ENCODE measurements at places on chromosomes 1 and 21.

DNA sequence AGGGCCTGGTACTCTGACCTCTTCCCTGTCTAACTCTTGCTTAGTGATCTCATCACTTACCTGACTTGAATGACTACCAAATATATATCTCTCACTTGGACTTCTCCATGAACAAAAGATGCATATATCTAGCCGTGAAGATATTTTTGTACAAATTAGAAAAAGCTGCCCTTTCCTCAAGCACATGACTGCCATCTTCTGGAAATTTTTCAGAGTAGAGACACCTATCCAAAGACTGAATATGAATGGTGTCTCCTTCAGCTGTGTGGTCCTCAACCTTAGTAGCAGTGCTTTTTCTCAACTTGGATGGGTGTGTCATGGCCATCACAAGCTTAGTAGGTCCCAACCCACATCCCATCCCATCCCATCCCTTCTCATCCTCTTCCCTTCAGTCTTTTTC, 142.3 kb downstream of the DNM3 start:
- DNase-seq = no peak

DNA sequence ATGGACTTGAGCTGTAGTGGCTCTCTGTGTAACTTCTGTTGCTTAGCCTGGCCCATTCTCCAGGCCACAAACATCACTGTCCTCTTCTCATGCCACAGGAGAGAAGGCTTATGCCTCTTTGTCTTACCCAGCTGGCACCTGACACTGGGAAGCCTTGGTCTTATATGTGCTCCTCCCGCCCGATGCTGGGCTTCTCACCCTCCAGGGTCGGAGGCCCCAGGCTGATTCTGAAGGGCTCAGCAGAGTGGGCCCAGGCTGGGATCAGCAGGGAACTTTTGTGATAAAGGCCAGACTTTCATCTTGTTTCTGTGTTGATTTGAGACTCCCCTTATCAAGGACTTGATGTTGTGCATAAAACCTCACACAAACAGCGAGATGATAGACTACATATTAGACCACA, 29.8 kb downstream of the TRPM2 start:
- DNase-seq = no peak

DNA sequence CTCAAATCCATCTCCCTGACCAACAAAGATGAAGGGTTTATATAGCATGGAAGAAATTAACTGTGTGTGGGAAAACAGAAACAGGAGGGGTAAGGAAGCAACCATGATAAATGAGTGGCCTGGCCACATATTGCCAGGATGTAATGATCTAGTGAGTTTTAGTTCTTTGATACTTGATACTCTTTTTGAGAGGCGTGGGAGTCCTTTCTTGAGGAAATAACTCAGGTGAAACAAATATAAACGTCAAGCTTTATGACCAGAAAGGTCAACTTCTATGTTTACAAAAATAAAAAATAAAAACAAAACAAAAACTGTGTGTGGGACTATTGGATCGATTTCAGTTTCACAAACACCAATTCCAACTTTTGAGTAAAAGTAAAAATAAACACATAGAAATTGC, 860.8 kb upstream of the B3GALT2 start:
- DNase-seq = no peak

GRCh38 chr1:3940081-3940753, 40.1 kb upstream of the C1orf174 start:
- DNase-seq = no peak

DNA sequence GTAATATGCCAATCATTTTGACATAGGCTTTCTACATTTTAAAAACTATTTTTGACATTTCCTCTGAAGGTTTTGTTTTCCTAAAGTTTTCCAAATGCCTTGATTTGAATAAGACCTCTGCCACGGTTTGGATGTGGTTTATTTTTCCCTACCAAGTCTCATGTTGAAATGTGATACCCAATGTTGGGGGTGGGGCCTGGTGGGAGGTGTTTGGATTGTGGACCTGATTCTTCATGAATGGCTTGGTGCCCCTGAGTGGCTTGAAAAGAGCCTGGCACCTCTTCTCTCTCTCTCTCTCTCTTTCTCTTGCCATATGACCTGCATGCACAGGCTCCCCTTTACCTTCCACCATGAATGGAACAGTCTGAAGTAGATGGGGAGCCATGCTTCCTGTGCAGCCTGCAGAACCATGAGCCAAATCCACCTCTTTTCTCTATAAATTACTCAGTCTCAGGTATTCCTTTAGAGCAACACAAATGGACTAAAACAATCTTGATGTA, 14.8 kb downstream of the MMEL1 start:
- no peak for DNase-seq

DNA sequence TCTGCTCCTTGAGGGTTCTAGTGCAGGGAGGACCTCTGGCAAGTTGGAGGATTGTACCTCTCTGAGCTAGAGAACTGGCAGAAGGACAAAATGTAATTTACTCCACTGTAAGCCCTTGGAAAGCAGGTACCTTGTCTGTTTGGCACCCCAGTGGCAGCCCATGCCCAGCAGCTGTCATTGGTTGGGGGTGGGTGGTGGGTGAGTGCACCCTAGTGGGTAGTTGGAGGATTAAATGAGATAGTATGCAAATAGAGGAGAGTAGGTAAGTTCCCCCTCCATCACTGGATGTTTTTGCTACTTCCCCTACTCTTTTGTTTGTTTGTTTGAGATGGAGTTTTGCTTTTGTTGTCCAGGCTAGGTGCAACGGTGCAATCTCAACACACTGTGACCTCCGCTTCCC, 69.8 kb downstream of the RYR2 start:
- DNase-seq = no peak

- no peak for DNase-seq
Observed at GRCh38 chr1:936348-937264, 12.9 kb downstream of the SAMD11 start.

- DNase-seq = no peak
Observed at GRCh38 chr1:153557877-153558276, 7.8 kb downstream of the S100A2 start.

GRCh38 chr1:22606161-22606560, 30.3 kb upstream of the C1QA start:
- no peak for DNase-seq

DNA sequence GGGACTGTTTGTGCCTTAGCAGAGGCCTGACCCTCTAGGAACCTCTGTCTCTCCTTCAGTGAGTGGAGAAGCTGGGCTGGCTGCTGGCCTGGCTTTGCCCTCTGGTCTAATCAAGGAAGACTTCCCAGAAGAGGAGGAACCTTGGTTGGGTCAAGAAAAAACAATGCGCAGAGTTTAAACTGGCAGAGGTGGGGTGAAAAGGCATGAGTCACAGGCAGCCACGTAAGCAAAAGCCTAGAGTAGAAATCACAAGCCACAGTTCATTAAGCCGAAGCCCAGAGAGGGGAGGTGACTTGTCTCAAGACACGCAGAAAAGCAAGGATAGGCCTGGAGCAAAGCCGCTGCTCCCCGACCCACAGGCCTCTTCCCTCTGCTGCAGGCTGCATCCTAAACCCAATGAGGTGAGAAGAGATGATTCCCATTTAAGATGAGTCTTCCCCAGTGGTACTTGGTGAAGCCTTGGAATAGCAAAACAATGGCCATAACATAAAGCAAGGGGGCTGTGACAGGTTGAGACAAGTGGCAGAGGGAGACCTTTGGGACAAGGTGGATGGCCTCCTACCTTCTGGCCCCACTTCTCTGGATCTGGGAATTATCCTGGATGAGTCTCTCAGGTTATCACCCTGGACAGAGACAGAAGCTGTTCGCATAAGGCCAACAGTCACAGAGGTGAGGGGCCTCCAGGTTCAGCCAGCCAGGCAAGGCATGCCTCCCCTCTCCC, 7.7 kb downstream of the PDZK1IP1 start:
- DNase-seq = no peak

- DNase-seq = no peak
Observed at GRCh38 chr21:46189213-46189958, 5.1 kb upstream of the SPATC1L start.

DNA sequence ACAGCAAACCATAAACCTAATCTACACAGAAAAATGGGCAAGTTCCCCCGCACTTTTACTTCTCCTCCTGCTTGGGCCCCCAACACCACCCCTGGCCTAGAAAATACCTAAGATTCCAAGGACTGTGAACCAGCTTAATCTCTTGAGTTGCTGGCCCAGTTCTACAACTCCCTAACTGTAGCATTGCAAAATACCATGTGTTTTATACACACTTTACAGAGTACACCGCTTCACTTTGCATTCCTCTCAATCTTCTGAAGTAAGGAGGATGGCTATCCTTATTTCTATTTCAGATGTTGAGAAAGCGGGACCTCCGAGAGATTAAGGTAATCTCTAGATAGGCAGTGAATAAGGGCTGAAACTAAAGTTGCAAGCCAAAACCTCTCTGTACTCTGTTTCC, 408.3 kb upstream of the NR5A2 start:
- no peak for DNase-seq

- no peak for DNase-seq
Observed at GRCh38 chr1:229621663-229622062, 4.3 kb downstream of the TAF5L start.

Data from NCI-H2081 treated with DMSO at 0.1 percent for 48 hours (cell line).